Frontal cortex (tissue), 4 donors: ENCODE measurements at places on chromosomes 3 and 15. TPM values are rescaled to one million over a fixed set of nuclear protein-coding genes. Genes with fewer than 3 reads are reported as not detected.
A peak's percentile ranks its signal among the peaks of the same experiment; 100 is the strongest.

- DNase-seq: no peak
These were observed 528.7 kb downstream of the GABRG3 start for GRCh38 chr15:27499719-27500118.

- no peak for DNase-seq
These were observed 360.9 kb upstream of the TRIM42 start for GRCh38 chr3:140316868-140317400.

GRCh38 chr3:122694966-122695365, 14.3 kb downstream of the PARP14 start:
- DNase-seq: no peak

DNA sequence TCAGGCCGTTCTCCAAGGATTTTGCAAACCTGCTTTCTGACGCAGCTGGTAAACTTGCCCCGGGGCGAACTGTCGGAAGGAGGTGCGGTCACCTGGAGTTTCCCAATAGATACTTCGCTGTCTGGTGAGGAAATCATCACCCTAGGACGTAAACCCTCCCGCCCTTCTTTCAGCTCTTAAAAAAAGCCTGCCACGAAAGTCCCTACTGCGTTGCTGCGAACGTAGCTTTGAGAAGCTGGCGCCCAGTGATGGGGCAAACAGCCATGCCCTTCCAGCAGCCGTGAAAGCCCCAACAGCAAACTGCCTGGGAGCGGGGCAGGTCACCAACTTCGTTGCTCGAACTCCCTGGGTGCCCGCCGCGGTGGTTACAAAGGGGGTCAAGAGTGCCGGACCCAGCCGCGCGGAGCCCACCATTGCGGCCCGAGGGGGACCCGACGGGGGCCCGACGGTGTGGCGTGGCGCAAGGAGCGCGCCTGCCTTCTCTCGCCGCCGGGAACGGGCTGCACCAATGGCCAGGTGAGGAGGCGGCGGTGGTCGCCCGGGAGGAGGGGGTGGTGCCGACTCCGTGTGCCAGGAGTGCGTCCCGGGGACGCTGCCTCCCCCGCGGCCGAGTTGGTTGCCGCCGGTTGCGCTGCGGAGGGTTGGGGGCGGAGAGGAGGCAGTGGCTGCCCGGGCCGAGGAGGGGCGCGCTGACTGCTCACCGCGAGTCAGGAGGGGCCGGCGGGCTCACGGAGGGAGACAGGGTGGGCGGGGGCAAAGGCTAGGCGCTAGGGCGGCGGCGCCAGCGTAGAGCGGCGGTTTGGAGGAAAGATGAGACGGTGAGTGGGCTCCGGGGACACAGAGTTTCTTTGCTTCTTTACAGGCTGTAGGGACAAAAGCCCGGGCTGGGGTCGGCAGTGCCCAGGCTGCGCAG, at the start of gene PHLDB2:
TSS of gene PHLDB2 (plus strand) at position 205 of the 913 bp plus-strand sequence. CDS start 24,813 bp downstream, outside the sequence.
- DNase-seq: peak; percentile 43

Gene SPATA12
- total RNA-seq: not detected

DNA sequence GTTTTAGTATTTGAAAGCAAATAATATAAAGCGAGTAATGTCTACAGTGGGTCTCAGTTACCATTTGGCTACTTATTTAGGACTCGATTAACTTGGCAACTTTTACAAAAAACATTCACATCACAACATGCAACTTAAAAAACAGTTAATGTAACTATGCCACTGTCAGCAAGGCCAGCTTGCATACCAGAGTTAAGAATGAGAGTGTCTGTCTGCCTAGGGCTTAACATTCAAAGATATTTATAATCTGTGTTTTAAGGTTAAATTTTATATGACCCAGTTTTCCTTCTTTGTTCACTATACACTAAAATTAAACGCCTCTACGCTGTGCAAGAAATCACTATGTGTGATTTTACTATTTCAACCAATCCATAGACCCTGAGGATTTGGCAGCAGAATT, 5.2 kb upstream of the CDAN1 start:
- no peak for DNase-seq

Gene ZNF148
- 106 TPM for total RNA-seq

- DNase-seq: no peak
These were observed 43.4 kb downstream of the PXYLP1 start for GRCh38 chr3:141275032-141275422.

Gene GOLGA8M
- 0.82 TPM for total RNA-seq

Gene HACL1
- total RNA-seq: 33.4 TPM

- DNase-seq: no peak
These were observed 46.3 kb upstream of the MFGE8 start for GRCh38 chr15:88959445-88959844.

Gene KCNH8
- total RNA-seq: 11.0 TPM

- no peak for DNase-seq
These were observed 33.3 kb downstream of the TSPAN3 start for GRCh38 chr15:77037388-77038209.

- no peak for DNase-seq
These were observed 532.9 kb upstream of the IL12A start for GRCh38 chr3:159455741-159456181.

GRCh38 chr15:34718681-34719665, 35.8 kb downstream of the GJD2 start:
- DNase-seq: no peak

- DNase-seq: no peak
These were observed 271.3 kb downstream of the PLOD2 start for GRCh38 chr3:145889730-145890129.

DNA sequence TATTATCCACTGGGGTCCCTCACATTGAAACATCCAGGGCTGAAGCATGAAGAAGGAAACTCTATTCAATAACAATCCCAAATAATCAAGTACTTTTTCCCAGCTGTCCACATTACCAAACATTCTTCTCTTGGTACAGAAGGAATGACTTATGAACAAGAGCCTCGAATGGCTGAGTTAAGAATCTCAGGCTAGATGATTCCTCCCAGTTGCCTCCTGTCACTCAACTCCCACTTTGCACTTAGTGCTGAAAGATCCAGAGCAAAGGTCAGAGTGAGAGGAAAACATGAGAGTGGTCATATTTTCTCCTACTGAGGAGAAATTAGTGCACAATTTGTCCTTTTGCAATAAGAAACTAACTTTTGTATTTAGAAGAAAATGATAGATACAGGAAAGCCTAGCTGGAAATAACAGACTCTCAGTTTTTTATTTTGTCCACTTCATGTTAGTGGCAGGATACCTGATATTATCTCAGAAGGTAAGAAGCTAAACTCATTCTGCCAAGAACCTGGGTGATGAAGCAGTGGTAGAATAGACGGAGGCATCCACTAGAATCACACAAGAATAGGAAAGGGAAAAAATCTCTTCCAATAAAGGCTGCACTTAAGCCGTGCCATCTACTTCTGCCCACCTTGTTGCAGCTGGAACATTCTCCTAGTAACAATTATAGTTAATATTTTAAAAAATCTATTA, 46.2 kb downstream of the GADL1 start:
- no peak for DNase-seq

Gene LOXL1
- total RNA-seq: 2.4 TPM

Gene SLC24A5
- 0.41 TPM for total RNA-seq

DNA sequence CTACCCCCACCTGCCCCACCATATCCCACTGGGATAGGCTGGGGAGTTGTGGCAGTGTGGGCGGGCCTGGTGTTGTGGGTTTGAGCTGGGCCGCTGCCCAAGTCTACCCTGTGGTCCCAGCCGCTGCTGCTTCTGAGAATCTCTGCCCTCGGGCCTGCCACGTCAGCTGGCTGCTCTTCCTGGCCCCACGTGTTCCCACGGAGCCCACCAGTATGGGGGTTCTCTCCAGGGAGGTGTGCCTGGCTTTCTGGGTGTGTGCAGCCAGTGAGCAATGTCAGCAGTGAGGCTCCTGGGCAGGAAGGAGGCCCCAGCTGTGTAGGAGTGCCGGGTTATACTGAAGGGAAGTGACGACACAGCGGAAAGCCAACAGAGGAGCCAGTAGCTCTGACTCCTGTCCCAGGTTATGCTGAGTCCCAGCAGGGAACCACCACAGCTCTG, 10.5 kb downstream of the GNAI2 start:
- DNase-seq: no peak

- no peak for DNase-seq
These were observed 43.4 kb downstream of the SLCO2A1 start for GRCh38 chr3:133986311-133986710.

Gene ACKR2
- not detected for total RNA-seq

DNA sequence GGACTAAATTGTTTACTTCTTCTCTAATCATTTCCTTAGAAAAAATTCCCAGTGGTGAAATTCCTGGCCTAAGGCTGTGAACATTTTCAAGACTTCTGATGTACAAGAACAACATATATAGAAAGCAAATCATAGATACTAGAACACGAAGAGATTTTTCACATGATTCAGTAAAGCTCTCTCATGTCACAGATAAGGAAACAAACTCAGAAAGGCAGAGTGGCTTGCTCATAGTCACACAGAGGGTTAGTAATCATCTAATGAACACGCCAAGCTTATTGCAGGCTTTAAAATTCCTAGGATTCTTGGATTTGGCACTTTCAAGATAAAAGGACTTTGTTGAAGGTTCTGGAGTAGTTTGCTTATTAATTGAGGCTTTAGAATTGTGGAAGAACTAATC, 26.2 kb downstream of the CRTAP start:
- no peak for DNase-seq

DNA sequence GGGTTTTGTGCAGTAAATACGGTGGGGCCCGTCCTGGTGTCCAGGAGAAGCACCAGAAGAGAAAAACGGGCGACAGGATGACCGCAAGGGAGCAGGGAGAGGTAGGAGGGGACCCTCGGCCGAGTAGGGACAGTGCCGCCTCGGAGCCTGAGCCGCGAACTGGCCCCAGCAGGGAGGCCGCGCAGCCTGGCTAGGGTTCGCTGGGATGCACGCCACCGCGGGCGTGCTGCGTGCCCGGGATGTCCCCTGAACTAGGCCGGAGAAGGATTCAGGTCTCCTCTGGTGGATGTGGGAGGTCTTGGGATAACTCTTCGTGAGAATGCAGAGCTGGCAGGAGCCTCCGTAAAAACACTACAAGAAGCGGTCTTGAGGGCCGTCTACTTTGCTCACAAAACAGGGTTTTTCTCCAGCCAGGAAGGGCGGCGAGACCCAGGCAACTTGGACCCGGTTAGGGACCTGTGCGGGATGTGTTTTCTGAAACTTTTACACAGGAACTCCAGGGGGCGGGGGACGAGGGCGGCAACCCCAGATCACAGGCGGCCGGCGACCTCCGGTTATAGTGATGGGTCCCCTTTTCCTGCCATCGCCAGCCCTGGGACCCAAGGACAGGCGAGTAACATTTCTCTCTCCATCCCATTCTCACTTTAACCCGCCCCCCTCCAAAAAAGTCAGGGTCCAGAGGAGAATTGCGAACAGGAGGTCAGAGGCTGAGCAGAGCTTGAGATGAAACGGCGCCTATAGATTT, 35.5 kb downstream of the NR2F2 start:
- DNase-seq: no peak

GRCh38 chr3:46542344-46542743, 23.8 kb downstream of the LRRC2 start:
- DNase-seq: no peak

GRCh38 chr3:87088430-87088992, 97.6 kb upstream of the VGLL3 start:
- no peak for DNase-seq

DNA sequence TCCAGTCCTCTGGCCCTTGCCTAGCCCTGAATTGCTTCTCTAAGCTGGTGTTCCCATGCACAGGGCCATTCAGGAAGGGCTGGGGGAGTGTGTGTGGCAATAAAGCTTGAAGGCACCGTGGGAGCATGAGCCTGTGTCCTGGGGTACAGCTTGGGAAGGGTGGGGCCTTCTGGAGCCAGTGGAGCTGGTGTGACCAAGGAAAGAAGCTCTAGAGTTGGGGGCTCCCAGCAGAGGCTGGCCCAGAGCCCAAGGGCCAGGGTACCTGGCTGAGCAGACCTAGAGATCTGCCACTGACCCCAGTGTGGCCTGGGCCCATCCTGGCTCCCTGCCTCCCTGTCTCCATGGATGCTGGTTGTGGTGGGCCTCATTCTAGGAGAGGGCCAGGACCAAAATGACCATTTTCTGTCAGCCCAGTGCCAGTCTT, 8.1 kb downstream of the ABTB1 start:
- DNase-seq: no peak

GRCh38 chr15:77019521-77020331, 24.8 kb downstream of the PSTPIP1 start:
- DNase-seq: no peak

DNA sequence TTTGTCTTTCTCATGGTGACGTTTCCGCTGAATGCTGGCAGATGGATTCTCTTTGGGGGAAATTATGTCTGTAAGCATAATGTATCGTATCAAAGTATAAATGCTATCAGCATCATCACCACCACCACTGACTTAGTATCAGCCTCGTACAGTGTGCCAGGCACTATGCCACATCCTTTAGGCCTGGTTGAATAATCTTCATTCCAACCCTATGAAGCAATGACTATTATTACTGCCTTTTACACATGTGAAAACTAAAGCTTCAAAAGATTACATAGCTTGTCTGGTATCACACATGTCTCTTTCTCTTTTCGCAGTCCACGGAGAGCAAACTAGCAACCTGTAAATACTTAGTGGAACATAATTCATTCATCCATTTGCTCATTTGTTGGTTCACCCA, 166.7 kb upstream of the PRICKLE2 start:
- no peak for DNase-seq

DNA sequence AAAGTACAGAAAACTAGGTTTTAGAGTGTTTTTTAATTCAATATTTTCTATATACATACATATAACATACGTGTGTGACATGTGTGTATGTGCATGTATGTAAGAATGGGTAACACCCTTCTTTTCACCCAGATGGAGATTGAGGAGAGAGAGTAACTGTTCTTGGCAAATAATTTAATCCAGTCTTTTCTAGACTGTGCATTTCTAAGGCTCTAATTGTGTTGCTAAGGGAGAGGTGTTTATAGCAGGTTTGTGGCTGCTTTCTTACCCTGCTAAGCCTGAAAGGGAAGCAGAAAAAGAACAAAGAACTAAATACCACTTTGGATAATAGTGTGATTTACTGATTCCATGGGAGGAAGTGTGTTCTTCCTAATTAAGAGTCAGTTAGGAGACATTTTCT, 46.0 kb upstream of the ALDH1L1 start:
- no peak for DNase-seq

GRCh38 chr3:160588023-160588422, 22.7 kb upstream of the KPNA4 start:
- no peak for DNase-seq

Gene MYO5C
- 1.6 TPM for total RNA-seq

Gene PLIN1
- total RNA-seq: under 0.01 TPM

DNA sequence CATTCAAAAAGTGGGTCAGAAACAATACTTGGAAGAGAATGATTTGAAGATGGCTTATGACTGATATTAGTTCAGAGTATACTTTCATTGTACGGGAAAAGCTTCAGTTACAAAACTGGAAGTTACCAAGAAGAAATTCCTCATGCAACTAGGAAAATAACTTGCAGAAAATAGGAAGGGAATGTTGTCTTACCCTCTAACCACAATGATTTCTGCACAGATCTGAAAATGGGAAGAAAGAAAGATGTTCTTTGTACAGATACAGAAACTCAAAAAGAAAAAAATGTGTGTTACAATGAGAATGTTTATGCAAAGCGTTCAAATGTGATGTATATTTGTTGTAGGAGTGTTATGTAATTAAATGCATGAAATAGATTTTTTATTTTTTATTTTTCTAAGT, 3.7 kb downstream of the ZNF280D start:
- DNase-seq: no peak
